ENCODE measurements at places on chromosomes 7 and 10.
A peak's percentile ranks its signal among the peaks of the same experiment; 100 is the strongest.

DNA sequence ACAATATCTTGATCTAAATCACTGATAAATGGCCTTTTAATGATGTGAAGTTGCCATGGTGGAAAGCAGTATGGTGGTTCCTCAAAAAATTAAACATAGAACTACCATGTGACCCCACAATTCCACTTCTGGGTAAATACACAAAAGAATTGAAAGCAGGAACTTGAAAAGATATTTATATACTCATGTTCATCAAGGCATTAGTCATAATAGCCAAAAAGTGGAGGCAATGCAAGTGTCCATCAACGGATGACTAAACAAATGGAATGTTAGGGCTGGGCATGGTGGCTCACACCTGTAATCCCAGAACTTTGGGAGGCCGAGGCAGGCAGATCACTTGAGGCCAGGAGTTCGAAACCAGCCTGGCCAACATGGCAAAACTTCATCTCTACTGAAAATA lies 2.0 kb upstream of the DNAJC12 start:
- DNase-seq = no peak

- no peak for DNase-seq
Observed at GRCh38 chr7:158271646-158272045, 316.0 kb downstream of the PTPRN2 start.

GRCh38 chr10:62861507-62861906 lies 45.3 kb upstream of the EGR2 start:
- DNase-seq = no peak

DNA sequence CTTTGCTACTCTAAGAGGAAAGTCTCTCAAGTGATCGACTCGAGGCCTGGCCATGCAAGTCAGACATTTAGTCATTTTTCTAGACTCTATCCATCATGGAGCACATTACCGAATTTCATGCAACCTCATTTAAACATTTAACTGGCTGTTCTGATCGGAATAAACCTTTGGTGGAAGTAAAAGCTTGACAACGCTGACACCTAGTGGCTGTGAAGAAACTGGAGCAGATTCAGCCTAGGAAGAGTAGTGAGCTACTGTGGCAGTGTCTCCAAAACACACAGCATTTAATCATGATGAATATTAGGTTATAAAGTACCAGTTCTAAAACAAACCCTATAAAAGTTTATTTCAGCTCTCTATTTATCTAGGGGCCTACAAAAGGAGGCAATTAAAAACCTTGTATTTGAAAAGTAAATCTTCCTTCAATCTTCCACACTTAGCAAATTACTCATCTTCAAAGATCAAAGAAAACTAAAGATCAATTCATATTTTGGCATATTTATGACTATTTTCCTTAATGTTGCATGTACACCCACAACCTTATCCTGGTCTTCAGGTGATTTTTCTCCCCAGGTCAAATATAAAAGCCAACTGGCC lies 175.0 kb downstream of the CTNNA3 start:
- no peak for DNase-seq

- no peak for DNase-seq
Observed at GRCh38 chr7:51313738-51314425, 2.7 kb downstream of the COBL start.

- no peak for DNase-seq
Observed at GRCh38 chr10:47055386-47056246, 144.4 kb downstream of the PTPN20 start.

DNA sequence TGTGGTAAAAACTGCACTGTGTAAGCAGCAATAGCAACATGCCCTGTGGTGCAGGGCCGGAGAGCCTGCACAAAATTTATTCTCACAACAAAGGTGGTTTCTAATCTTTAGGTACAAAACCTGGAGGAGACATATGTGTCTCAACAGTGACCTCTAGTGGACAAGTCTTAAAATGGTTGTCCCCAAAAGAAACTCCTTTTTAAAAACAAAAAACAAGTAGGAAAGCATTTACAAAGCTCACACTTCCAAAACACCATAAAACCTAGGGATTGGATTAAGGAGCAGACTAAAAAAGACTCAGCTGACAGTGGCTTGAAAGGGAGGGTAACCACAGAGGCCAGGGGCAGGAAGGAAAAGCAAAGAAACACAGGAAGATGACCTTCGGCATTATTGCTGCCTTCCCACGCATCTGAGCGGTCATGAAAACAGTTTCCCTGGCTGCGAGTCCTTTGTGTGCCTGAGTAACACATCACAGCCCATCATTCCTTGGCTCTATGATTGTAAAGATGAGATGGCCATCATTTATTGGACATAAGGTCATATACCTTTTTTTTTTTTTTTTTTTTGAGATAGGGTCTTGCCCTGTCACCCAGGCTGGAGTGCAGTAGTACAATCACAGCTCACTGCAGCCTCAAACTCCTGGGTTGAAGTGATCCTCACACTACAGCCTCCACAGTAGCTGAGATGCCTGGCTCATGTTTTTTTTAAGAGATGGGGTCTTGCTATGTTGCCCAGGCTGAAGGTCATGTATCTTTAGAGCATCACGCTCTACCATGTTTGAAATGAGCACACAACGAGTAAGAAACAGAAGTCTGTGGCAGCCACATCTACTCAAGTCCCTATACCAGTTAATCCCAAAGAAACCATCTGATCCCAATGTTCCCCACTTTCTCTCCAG lies 39.5 kb downstream of the RSU1 start:
- DNase-seq = no peak

GRCh38 chr7:103524042-103524907 lies 78.3 kb upstream of the SLC26A5 start:
- no peak for DNase-seq

GRCh38 chr7:142563470-142563869 lies 185.8 kb upstream of the PRSS1 start:
- no peak for DNase-seq

- DNase-seq = no peak
Observed at GRCh38 chr7:68381731-68382130, 1216.5 kb upstream of the AUTS2 start.

GRCh38 chr7:44884621-44885393 lies 523 bp downstream of the PURB start:
- DNase-seq = no peak

DNA sequence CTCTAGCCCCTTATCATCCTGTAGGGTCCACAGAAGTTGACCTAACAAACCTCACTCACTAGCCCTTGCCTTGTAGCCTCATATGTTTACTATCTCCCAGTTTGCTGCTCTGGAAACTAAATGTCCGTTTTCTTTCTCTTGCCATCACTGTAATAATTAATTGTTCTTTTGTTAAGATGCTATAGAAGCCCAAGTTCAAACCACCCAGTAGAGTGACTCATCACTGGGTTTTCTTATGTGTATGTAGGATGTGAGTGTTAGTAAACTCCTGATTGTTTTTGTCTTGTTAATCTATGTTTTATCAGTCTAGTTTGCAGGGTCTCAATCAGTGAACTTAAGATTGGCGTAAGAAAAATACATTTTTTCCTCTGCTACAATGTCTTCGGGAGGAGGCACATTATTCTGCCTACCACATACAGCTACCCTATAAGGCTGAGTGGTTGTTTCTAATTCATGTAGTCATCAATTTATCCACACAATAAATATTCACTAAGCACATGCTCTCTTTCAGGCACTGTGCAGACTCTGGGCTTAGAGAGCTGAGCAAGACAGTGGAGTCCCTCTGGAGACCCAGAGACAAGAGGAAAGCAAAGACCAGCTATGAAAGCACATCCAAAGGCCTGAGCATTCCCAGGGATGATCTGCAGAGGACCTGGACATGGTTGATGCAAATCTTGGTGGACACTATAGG lies 474.1 kb upstream of the AKR1E2 start:
- no peak for DNase-seq

DNA sequence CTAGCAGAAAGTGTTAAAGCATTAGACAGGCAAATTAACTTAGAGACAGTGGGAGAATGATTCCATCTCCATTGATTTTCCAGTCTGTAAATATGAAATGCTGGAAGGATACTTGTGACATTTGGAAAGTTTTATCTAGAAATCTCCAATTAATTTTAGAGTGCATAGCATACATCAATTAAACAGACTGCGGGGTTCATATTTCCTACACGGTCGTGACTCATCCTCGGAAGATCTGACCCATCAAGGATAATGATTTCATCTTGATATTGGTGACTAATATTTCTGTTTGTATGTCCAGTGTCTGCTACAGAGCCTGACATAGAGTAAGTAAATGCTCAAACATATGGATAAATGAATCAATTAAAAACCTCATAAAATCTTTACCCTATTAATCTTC lies 474.9 kb downstream of the KCNMA1 start:
- no peak for DNase-seq

GRCh38 chr7:106480616-106481031 lies 180.3 kb downstream of the CCDC71L start:
- no peak for DNase-seq

- no peak for DNase-seq
Observed at GRCh38 chr10:16184096-16184597, 252.7 kb upstream of the PTER start.

- DNase-seq = peak; percentile 49
Observed at GRCh38 chr10:119542357-119542987, at the start of gene RGS10. Gene RGS10 (minus strand): TSS chr10:119542719. CDS start chr10:119542638, 81 bp downstream.

DNA sequence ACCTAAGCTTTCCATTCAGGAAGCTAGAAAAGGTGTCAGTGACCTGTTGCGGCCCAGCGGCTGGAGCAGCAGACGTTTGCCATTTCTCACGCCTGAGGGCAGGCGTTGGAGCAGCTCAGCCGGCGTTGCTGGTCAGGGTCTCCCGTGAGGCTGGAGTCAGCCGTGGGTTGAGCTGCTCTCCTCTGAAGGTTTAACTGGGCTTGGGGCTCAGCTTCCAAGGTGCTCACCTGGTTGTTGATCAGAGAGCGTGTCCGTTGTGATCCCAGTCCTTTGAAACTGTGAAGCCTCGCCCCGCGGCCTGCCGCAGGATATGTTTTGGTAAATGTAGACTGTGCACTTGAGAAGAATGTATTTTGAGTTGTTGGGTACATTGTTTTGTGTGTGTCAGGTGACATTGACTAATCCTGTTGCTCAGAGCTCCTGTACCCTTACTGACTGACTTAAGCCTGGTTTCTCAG lies 20.6 kb upstream of the PWWP2B start:
- no peak for DNase-seq

DNA sequence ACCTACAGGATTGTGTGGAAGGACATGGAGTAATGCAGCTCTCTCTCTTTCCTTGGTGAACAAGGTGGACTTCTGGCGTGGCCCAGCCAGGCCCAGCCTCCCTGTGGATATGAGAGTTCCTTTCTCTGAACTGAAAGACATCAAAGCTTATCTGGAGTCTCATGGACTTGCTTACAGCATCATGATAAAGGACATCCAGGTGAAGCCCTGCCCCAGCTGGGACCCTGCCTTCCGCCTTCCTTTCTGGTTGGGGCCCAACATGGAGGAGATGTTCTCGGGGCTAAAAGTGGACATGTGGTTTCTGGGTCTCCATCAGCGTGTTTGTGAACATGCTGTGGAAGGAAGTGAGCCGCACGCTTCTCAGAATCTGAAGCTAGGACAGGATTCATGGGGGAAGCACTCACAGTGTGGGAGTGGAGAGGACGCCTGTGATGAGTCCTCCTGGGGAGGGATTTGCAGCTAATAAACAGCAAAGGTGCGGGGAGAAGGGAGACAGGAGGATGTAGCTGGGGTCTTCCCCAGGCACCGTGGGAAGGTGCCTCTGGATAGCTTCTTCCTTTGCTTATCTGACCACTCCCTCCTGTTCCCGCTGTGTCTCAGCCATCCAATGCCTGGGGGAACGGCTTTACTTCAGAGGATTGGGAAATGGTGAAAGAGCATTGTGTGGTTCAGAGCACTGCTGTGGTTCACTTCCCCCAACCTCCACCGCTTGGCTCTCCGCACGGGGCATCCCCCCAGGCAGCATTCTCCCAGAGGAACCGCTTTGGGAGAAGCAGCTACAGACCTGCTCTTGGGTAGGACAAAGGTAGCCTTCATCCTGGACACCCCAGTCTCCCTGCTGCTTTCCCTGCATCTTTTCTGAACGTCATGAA lies 5.5 kb downstream of the CPA5 start:
- DNase-seq = no peak

- no peak for DNase-seq
Observed at GRCh38 chr10:114384181-114384580, 20.1 kb downstream of the AFAP1L2 start.

DNA sequence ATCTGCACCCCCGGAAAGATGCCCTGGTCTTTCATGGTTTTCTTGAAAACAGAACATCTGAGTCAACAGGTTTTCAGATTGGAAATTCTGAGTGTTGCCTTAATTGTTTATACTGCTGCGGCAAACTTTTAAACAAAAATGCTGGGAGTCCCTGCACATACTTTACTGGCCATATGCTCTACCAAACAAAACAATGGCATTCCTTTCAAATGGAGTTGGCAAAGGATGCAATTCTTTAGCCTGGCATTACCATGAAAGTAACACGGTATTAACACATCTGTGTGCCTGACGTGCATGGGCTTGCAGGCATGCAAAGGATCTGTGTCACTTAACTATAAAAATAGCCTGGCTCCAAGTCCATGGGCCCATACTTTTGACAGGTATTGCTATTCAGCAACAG lies 4.2 kb downstream of the INHBA start:
- DNase-seq = no peak

DNA sequence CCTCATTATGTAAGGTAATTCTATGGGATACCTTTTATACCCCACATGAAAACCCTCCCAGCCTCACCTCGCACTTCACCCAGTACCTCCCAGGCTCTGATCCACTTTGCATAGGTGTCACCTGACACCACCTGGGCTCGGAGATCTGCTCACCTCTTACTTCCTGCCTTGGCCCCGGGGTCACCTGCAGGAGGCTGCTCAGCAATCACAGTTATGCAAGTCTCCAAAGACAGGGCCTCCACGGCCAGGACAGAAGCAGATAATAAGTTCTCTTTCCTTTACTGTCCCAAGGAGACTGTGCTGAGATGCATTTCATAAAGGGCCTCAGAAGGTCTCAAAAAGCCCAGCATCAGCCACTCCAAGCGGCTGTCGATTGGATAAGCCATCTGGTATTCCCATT lies 112.4 kb upstream of the PPP2R2D start:
- peak; percentile 39 for DNase-seq

- DNase-seq = no peak
Observed at GRCh38 chr7:6423942-6424701, 23.6 kb downstream of the DAGLB start.

DNA sequence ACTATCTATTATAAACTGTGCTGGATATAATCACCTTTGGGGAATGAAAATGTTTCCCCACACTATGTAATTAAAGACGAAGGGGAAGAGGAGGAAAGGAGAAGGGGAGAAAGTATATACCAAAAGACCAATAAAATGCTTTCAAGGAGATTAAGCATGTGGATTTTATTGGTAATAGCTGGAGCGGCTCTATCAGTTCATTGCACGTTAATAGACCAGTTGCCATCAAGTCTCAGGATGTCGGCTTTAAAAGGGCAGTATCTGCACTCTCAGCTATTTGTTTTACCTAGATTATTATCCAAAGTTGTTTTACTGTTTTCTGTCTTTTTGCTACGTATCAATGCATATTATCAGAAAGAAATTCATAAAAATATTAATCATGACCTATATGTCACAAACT lies 9.0 kb downstream of the ETV1 start:
- no peak for DNase-seq

GRCh38 chr7:122454776-122455507 lies 150.4 kb upstream of the FEZF1 start:
- no peak for DNase-seq

- DNase-seq = no peak
Observed at GRCh38 chr10:33010132-33011037, 52.4 kb upstream of the ITGB1 start.

GRCh38 chr10:133415752-133416151 lies 8.7 kb downstream of the SPRN start:
- DNase-seq = no peak

All from ascending aorta (tissue), 2 donors.